ENCODE measurements at places on chromosomes 1 and 21. TPM values are rescaled to one million over a fixed set of nuclear protein-coding genes. Genes with fewer than 3 reads are reported as not detected.

DNA sequence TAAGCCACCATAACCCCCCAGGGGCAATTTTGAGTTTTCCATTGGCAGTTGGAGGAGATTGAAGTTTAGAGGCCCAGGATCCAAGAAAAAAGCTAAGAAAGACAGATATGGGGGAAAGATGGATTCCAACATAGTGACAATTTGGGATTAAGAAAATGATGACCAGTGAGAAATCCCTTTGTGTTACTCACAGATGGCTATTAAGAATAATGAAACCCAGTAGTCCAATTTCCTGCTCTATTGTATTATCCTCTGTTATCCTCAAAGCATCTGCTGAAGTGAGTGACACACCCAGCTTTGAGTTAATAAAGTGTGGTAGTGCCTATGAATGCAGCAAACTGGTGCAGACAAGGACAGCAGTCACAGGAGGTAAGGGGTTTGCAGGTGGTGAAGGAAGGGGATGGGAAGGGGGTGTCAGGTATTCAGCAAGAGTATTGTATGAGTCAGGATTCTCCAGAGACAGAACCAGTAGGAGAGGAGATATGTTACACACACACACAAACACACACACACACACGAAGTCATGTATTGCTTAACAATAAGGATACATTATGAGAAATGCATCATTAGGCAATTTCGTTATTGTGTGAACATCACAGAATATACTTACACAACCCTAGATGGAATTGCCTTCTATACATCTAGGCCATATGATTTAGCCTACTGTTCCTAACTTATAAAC lies 112.4 kb upstream of the VANGL1 start:
- no peak for DNase-seq

CYP4A22 gene
- total RNA-seq: not detected

TMEM61 gene
- not detected for total RNA-seq

GRCh38 chr1:112770724-112771123 lies 55.6 kb upstream of the PPM1J start:
- DNase-seq: no peak

GRCh38 chr1:188652678-188653077 lies 1823.9 kb downstream of the PLA2G4A start:
- no peak for DNase-seq

All from activated CD4-positive, alpha-beta memory T cell treated with anti-CD3 and anti-CD28 coated beads, Interleukin-2, amount 10 ng/mL, durations not matched to agents 7 days and 5 days (primary cell).